NCI-H1048 (cell line): ENCODE measurements at places on chromosomes 5 and 9.
A peak's percentile ranks its signal among the peaks of the same experiment; 100 is the strongest.

- DNase-seq: no peak
Observed at GRCh38 chr5:61381968-61382367, 49.9 kb downstream of the ZSWIM6 start.

DNA sequence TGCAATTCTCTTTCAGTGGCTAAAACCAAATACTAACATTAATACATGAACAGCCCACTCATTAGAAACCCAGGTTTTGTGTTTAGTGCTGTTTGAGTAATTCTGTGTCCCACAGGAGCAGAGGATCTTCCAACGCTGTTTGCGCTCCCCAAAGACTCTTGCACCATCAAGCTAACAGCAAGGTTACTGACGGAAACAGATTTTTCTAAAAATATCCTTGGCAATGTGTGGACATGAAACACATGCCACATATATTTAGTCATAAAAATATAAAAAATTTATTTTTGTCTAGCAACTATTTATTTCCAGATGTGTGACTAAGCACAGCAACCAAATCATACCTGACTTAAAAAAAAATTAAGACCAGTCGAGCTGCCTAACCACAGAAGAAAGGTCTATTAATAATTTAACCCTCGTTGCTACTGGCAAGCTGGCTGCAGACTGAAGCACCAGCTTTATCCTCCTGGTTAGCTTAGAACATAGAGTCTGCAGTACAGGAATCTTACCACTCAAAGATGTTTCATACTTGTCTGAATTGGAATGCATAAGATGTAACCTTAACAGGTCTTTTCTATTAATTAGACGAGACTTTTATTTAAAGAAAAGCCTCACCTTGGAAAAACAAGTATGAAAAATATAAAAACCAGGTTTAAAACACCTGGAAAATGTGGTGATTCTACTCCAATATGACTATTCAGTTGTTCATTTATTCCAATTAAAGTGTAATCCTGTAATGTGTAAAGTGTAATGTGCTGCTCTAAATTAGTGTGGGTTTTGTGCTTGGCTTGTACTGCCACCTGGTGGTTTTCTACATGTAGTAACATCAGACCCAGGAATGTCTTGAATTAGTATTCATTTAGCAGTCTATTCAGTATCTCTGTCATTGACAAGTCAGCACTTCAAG, 272.5 kb downstream of the EPB41L4A start:
- peak; percentile 36 for DNase-seq

- DNase-seq: no peak
Observed at GRCh38 chr5:136192526-136193321, at the start of gene SMIM32. TSS of gene SMIM32 (minus strand) at chr5:136193162. CDS start at chr5:136192524, 638 bp downstream.

- DNase-seq: no peak
Observed at GRCh38 chr9:121604242-121604641, 47.2 kb upstream of the DAB2IP start.

DNA sequence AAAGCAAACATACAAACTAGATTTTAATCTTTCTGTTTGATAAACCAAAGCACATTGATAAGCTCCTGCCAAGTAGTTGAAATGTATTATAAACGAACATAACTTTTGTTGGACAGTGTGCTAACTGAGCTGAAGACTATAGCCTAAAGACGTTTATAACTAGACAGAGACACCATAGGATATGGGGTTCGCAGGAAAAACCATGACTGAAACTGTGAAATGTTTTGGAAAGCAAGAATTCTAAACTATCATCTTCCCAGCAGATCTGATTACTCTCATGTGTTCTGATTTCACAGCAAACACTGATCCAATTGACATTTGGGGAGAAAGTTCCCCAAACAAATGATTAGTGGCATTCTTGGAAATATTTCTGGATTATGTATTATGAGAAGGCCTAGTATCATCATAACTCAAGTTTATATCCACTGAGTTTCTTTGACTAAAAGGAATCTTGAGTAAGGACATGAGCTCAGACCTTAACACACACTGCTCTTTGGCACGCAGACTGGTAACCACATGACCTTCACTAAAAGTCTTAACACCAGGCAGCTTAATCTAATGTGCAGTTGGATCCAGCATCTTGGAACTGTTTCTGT, 375.2 kb downstream of the ZNF608 start:
- DNase-seq: no peak
